ENCODE measurements at places on chromosomes 13 and 19. TPM values are rescaled to one million over a fixed set of nuclear protein-coding genes. Genes with fewer than 3 reads are reported as not detected.

- no peaks in the 10 kb centered on the region for H3K4me1 ChIP-seq
- no peak overlapping the region for H3K4me3 ChIP-seq
- no peaks in the 10 kb centered on the region for H3K36me3 ChIP-seq
- no peak overlapping the region for H3K27ac ChIP-seq
These were observed 18.1 kb downstream of the MCF2L start for GRCh38 chr13:112986946-112987681.

MICU2 gene
- 51.0 TPM for polyA plus RNA-seq

PRTN3 gene
- 0.87 TPM for polyA plus RNA-seq

NLRP5 gene
- not detected for polyA plus RNA-seq

DNA sequence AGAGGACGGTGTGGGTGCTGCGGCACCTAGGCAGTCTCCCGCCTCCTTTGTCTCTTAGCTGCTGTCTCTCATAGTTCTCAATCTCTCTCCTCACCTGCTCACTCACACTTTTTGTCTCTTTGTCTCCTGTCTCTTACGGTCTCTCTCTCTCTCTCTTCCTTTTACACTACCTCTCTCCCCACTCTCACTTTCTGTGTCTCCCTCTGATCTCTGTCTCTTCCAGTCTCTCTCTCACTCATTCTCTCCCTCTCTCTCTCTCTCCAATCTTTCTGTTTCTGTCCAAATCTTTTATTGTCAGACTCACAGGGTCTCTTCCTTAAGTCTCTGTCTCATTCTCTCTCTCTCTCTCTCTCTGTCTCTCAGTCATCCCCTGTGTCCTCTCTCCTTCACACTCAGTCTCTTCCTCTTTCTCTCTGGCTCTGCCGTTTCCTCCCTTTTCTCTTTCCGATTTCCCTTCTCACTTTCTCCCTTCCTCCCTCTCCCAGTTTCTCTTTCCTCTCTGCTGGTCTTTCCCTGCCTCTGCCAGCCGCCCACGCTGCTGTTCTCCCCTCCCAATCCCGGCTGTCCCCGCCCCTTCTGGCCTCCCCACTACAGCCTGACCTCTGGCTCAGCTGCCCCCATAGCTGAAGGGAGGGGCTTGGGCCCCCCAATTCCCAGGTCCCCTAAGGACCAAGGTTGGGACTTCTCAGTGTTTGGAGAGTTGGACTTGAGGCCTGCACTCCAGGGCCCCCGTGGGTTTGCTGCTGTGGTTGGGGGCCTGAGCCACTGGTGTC, at the start of gene PLEKHA4:
Gene PLEKHA4 (minus strand): TSS at position 504 of the 773 bp plus-strand sequence. CDS start 997 bp downstream, outside the sequence.
- H3K36me3 ChIP-seq: peaks cover under 1% of the 10 kb centered on the region
- peaks cover 10% of the 10 kb centered on the region for H3K4me1 ChIP-seq
- peak within 1 kb of the TSS; percentile 38 for H3K4me3 ChIP-seq
- peak within 1 kb of the TSS; percentile 78 for H3K27ac ChIP-seq
- no peak for DNase-seq

DNA sequence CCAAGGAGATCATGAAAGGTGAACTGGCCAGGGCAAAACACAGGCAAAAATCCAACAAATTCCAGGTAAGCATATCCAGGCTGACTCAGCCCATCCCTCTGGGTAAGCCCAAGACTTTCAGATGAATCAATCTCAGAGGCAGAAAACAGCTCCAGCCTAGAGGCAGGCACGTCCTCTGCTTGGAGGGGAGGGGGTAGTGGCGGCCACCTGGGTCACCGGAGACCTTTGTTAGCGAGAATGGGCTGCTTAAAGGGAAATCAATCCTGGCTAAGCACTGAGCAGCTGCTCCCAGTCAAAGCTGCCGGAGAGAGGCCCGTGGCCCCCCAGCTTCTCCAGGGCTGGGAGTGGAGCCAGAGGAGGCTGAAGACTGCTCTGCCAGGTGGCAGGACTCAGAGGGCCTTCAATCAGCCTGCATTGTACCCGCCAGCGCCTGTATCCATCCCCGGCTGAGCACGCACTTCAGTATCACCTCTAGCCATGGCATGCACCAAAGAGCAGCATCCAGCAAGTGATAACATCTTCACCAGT, 48.2 kb downstream of the PIN1 start:
- peak overlapping the region; percentile 39 for H3K27ac ChIP-seq
- H3K27me3 ChIP-seq: no peaks in the 10 kb centered on the region
- peak; percentile 38 for DNase-seq
- no peaks in the 10 kb centered on the region for H3K36me3 ChIP-seq
- no peaks in the 10 kb centered on the region for H3K4me1 ChIP-seq

GRCh38 chr13:32195713-32196112, 119.5 kb downstream of the ZAR1L start:
- H3K36me3 ChIP-seq: no peaks in the 10 kb centered on the region
- H3K27me3 ChIP-seq: no peaks in the 10 kb centered on the region
- no peak overlapping the region for H3K4me3 ChIP-seq
- no peak overlapping the region for H3K27ac ChIP-seq
- H3K4me1 ChIP-seq: no peaks in the 10 kb centered on the region
- no peak for DNase-seq

DNA sequence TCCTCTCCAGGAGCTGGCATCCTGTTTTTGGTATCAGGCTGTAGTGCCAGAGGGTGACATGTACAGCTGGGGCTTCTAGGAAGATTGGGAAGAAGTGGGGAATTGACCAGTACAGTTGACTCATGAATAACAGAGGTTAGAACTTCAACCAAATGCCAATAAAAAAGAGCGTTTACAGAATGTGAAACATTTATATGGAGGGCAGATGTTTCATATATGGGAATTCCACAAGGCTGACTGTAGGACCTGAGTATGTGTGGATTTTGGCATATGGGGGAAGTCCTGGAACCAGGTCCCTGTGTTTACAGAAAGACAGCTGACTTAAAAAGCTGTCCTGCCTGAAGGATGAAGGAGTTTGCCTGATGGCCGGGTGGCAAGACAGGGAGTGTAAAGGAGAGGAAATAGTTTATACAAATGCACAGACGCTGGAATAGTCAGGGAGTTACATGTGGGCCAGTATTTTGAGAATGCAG, 5.2 kb downstream of the CHAMP1 start:
- H3K36me3 ChIP-seq: peaks cover 29% of the 10 kb centered on the region
- H3K4me1 ChIP-seq: 0 out of 2 replicates have a peak, but pooled peaks cover 5% of the 10 kb centered on the region
- no peak overlapping the region for H3K27ac ChIP-seq
- no peaks in the 10 kb centered on the region for H3K27me3 ChIP-seq
- DNase-seq: no peak

ZNF470 gene
- polyA plus RNA-seq: 5.6 TPM

CGB2 gene
- not detected for polyA plus RNA-seq

DNA sequence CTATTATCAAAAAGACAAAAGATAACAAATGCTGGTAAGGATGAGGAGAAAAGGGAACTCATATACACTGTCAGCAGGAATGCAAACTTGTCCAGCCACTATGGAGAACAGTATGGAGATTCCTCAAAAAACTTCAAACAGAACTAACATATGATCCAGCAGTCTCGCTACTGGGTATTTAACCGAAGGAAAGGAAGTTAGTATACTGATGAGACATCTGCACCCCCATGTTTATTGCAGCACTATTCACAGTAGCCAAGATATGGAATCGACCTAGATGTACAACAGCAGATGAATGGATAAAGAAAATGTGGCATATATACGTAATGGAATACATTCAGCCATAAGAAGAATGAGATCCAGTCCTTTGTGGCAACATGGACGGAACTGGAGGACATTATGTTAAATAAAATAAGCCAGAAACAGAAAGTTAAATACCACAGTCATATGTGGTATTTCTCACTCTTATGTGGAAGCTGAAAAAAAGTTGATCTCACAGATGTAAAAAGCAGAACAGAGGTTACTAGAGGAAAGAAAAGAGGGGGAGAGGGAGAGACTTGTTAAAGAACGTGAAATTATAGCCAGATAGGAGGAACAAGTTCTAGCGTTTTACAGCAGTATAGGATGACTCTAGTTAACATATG, 83.2 kb downstream of the RUBCNL start:
- H3K27me3 ChIP-seq: no peaks in the 10 kb centered on the region
- no peak for DNase-seq
- no peaks in the 10 kb centered on the region for H3K4me1 ChIP-seq
- H3K36me3 ChIP-seq: no peaks in the 10 kb centered on the region

DNA sequence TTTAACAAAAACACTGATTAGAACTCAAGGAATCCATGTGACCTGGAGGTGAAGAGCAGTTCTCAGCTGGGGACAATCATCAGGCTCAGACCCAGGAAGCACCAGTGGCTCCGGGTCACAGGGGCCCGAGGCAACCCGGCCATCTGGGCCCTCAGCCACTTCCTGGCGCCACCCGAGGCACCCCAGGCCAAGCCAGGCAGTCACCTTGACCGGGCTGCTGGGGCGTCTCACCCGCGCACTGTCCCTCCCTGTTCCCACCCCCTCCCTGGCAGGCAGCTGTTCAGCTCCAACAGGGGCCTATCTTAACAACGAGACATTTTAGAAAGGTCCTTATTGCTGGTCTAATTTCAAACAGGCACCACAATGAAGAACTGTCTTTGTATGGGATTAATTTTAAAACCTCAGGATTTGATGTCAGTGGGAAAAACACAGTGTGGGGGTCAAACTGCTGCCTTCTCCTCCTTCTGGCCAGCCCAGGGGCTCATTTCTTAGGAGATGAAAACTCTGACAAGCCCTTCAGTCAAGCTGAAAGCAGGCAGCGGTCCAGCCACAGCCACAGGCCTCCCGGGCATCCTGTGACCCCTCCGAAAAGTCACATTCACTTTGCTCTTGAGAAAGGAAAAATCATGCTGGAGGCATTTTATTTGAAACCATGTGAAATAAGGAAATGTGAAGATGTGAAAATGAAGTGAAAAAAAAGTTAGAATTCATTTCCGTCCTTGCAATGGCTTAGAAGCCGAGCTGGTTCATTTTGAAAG, 83.3 kb downstream of the KCTD15 start:
- no peaks in the 10 kb centered on the region for H3K27me3 ChIP-seq
- H3K36me3 ChIP-seq: no peaks in the 10 kb centered on the region
- peaks cover 36% of the 10 kb centered on the region for H3K4me1 ChIP-seq
- H3K27ac ChIP-seq: no peak overlapping the region
- no peak overlapping the region for H3K4me3 ChIP-seq

ZNF284 gene
- polyA plus RNA-seq: 1.4 TPM

DNA sequence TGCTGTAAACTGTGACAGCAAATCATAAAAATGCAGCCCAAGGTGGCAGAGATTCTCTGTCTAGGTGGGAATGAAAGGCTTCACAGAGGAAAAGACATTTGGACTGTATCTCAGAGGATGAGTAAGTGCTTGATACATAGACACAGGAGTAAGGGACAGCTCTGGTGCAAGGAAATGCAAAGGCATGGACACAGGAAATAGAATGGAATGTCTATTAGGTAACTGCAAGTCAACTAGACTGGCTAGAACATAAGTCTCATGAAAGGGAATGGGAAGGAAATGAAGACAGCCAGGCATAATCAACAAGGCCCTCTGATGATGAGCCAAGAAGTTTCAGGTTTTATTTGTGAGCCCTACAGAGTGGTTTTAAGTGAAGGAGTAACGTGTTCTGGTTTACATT, 321.7 kb downstream of the SUCLA2 start:
- no peak overlapping the region for H3K4me3 ChIP-seq
- no peak overlapping the region for H3K27ac ChIP-seq
- H3K4me1 ChIP-seq: peaks cover 5% of the 10 kb centered on the region
- H3K27me3 ChIP-seq: no peaks in the 10 kb centered on the region

- H3K27ac ChIP-seq: no peak overlapping the region
- peak; percentile 70 for DNase-seq
- H3K4me3 ChIP-seq: no peak overlapping the region
- no peaks in the 10 kb centered on the region for H3K4me1 ChIP-seq
These were observed 7.3 kb downstream of the PIAS4 start for GRCh38 chr19:4014541-4015491.

DNA sequence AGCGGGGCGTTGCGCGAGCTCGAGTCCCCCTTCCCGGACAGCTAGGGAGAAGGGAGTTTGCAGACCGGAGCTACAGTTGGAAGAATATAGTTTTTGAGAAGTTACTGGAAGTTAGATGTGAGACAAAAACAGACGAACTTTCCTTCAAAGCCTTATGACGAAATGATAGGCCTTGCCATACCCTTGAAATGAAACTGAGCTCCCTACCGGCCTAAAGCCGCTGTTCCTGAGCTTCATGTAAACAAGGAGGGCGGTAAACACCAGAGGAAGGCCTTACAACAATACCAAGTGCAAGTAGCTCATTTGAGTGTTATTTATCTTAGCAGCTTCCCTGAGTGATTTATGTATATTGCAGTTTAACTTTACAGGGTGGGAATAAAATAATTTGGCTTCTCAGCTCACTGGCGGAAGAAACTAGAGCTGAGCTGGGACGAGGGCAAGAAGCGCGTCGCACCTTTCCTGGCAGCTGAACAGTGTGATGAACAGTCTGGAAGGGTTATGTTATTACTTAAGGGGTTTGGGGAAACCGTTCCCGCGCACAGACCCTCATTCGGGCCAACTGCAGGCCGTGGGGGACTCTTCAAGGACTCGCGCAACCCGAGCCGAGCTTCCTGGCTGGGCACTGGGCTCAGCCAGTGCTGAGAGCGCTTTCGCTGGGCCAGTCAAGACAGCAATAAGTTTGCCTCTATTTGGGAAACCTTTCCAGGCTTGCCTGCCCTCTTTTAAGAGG, 111.2 kb downstream of the KCNRG start:
- no peaks in the 10 kb centered on the region for H3K36me3 ChIP-seq
- DNase-seq: peak; percentile 50
- H3K4me3 ChIP-seq: peak overlapping the region; percentile 89
- H3K27me3 ChIP-seq: peaks cover 91% of the 10 kb centered on the region
- no peak overlapping the region for H3K27ac ChIP-seq
- H3K4me1 ChIP-seq: peaks cover 66% of the 10 kb centered on the region

DNA sequence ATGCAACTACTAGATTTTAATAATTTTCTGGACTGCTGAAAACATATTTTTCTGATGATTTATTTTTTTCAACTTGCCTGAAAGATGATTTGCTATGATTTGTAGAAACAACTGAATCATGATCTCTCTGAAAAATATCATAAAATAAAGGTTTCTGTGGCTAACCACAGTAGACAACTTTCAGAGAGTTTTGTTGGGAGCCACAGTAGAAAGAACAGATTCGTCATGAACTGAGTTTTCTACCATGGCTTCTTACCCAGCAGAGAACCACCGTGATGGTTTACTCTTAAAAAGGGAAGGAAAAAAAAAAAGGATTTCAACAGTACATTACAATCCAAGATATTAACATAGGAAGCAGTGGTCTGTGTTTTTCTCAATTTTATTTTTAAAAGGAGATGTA, 18.0 kb downstream of the ZAR1L start:
- no peak overlapping the region for H3K27ac ChIP-seq
- H3K4me3 ChIP-seq: no peak overlapping the region
- no peaks in the 10 kb centered on the region for H3K27me3 ChIP-seq
- DNase-seq: no peak
- no peaks in the 10 kb centered on the region for H3K4me1 ChIP-seq

DOCK9 gene
- polyA plus RNA-seq: 7.3 TPM

HSH2D gene
- polyA plus RNA-seq: 1.1 TPM

GRCh38 chr19:46181388-46181779, 33.3 kb downstream of the IGFL2 start:
- H3K27ac ChIP-seq: no peak overlapping the region
- no peaks in the 10 kb centered on the region for H3K36me3 ChIP-seq
- no peaks in the 10 kb centered on the region for H3K4me1 ChIP-seq
- no peaks in the 10 kb centered on the region for H3K27me3 ChIP-seq

- H3K4me3 ChIP-seq: no peak overlapping the region
- H3K36me3 ChIP-seq: no peaks in the 10 kb centered on the region
- no peaks in the 10 kb centered on the region for H3K4me1 ChIP-seq
- no peak overlapping the region for H3K27ac ChIP-seq
These were observed 7.5 kb downstream of the PLA2G4C start for GRCh38 chr19:48102870-48103751.

CA11 gene
- polyA plus RNA-seq: 38.8 TPM

GRCh38 chr13:104798486-104798885, 1732.3 kb upstream of the SLC10A2 start:
- no peaks in the 10 kb centered on the region for H3K36me3 ChIP-seq
- H3K4me3 ChIP-seq: no peak overlapping the region
- DNase-seq: no peak
- no peaks in the 10 kb centered on the region for H3K27me3 ChIP-seq
- H3K4me1 ChIP-seq: no peaks in the 10 kb centered on the region

FSD1 gene
- 50.7 TPM for polyA plus RNA-seq
